Stimulated activated CD8-positive, alpha-beta memory T cell treated with anti-CD3 and anti-CD28 coated beads, Interleukin-7, amount 100 ng/mL, for 24 hours (primary cell): ENCODE measurements at places on chromosomes 5 and 9.

GRCh38 chr9:114078021-114078780 lies at the start of gene AMBP:
Gene AMBP, minus strand, starts transcription at chr9:114078300. Its CDS starts 91 bp downstream, at chr9:114078209.
- DNase-seq: no peak

DNA sequence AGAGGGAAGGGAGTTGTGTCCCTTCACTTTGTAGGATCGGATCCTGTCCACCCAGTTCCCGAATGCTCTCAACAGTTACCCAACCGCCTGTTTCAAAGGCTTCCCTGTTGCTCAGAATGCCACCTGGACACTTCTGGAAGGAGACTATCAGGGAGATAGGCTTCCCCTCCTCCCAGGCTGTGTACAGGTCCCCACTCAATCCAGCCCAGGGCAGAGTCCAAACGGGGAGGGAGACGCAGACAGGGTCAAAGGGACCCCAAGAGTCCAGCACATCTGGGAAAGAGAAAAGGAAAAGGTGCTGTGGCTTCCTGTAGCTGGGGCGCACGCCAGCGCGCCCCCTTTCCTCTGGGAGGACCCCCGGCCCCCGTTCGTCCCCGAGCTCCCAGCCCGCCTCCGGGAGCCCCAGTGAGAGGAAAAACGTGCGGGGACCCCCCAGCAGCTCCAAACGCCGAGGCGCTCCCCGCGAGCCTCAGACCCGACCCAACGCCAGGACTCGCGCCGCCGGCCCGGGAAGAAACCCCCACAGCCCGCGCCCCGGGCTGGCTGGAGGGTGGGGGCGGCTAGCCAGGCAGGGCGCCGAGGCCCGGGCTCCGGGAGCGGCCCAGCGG lies 640 bp downstream of the SURF4 start:
- DNase-seq: no peak

- DNase-seq: no peak
These were observed 181.5 kb downstream of the IRX2 start for GRCh38 chr5:2569774-2570542.

- no peak for DNase-seq
These were observed 477.5 kb downstream of the PDE4D start for GRCh38 chr5:59416026-59416425.

DNA sequence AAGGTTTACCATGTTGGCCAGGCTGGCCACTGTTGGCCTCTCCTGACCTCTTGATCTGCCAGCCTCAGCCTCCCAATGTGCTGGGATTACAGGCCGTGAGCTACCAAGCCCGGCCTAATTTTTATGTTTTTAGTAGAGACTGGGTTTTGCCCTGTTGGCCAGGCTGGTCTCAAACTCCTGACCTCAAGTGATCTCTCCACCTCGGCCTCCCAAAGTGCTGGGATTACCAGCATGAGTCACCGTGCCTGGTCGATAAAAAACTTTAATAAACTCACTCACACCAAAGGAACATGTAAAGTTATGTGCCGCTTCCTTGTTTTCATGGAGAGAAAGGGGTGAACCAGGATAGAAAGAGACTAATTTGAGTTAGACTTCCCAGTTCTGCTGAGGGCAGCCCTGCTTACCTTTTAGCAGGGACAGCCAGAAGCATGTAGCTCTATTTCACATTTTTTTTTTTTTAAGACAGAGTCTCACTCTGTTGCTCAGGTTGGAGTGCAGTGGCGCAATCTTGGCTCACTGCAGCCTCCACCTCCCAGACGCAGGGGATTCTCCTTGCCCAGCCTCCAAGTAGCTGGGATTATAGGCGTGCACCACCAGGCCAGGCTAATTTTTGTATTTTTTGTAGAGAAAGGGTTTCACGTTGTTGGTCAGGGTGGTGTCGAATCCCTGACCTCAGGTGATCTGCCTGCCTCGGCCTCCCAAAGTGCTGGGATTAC lies 11.4 kb upstream of the HAUS6 start:
- no peak for DNase-seq

DNA sequence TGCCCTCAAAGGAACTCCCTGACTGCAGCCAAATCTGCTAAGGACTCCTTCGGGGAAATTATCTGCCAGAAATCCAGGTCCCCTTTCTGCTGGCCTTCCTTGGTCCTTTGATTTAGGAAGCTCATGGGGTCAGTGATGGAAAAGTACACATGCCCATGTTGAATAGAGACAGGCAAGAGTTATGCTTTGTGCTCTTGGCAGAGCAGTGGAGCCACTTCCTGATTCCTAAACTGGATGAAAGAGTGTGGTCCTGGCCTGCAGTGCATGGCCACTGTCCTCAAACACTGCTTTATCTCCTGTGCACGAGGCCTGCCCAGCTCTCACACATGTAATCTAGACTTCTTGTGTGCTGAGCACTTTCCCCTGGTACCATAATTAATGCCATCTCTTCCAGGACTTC lies 2.0 kb upstream of the EBF1 start:
- DNase-seq: no peak

DNA sequence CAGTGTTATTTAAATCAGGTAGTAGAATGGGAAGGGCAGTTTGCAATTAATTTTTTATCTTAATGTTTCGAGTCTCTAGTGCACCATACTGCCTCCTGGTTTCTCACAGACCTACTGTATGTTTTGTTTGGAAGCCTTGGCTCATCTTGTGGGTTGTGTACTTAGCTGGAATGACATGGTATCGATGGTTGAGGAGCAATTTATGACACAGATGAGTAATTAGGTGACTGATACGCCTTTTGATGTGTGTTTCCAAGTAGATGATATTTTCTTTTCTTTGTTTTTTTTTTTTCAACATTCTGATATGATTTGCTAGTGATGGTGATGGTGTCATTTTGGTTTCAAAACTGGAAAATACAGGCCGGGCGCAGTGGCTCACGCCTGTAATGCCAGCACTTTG lies 16.1 kb downstream of the BASP1 start:
- no peak for DNase-seq

DNA sequence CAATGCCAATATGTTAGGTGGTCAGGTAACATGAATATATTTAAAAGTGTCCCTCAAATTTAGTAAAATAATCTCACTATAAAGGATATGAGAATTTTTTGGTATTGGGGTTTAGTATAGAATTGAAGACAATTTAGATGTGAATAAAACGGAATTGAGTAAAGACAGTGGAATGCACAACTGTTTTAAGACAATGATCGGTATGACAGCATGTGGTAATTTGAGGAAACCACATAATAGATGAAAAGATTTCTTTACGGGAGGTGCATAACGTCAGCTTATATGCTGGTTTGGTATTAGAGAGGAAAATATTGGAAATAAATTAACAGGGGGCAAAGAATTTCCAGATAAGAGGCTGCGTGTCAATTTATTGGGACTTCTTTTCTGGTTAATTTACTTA lies 1043.2 kb downstream of the CDH18 start:
- no peak for DNase-seq

DNA sequence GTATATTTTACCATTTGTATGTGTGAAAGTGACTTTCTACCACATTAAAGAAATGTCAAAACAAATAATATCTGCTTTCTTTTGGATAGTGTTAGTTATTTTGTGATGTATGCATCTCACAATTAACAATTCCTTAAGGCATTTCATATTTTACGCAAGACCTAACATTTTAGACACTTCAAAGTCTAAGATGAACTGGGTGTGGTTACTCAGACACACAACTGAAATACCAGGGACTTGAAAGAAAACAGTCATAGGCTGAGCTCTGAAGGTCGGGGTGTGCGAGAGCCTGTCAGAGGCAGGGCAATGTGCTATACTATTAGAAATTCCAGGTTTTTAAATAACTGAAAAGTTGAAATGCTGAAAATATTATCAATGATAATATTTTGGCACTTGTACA lies 44.5 kb upstream of the ZNF622 start:
- no peak for DNase-seq

GRCh38 chr9:124834591-124834990 lies 18.7 kb upstream of the WDR38 start:
- no peak for DNase-seq

DNA sequence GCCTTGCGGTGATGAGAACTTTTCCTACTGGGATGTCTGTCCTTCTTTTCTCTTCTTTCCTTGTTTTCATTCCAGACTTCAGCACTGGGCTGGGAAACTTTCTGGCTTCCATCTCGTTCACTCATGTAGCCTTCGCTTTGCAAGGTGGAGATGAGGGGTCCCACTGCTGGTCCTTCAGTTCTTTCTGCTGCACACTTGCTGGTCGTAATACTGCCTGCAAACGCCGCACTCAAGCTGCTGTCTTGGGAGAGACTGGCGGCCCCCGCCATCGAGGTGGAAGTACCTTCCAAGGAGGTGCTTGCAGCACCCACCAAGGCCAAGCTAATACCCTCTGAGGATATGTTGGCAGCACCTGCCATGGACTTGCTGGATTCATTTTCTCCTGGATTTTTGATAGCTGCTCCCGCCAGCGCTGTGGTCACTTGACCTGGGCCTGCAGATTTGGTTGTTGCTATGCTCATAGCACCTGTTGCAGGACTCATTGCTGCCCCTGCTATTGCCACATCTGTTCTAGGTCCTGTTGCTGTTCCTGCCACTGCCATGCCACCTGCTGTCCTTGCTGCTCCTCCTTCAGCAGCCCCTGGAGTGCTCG lies 3.0 kb downstream of the GARIN3 start:
- no peak for DNase-seq

DNA sequence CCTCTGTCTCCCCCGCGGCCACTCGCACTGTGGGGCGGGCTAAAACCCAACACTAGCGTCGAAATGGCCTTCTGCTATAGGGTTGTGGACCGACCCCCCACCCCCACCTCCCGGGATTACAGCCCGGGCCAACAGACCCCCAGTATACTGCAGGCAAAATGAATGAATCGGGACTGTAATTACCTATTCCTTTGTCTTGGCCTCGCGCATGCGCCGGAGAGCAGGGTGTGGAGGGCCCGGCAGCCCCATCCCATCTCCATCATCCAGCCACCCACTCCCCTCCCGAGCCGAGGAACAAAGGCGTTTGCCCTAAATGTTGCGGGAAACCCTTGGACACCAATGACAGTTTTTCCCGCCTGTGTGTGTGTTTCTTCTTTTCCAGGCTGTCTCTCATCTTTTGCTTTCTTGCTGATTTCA lies 1.6 kb downstream of the BASP1 start:
- DNase-seq: no peak

DNA sequence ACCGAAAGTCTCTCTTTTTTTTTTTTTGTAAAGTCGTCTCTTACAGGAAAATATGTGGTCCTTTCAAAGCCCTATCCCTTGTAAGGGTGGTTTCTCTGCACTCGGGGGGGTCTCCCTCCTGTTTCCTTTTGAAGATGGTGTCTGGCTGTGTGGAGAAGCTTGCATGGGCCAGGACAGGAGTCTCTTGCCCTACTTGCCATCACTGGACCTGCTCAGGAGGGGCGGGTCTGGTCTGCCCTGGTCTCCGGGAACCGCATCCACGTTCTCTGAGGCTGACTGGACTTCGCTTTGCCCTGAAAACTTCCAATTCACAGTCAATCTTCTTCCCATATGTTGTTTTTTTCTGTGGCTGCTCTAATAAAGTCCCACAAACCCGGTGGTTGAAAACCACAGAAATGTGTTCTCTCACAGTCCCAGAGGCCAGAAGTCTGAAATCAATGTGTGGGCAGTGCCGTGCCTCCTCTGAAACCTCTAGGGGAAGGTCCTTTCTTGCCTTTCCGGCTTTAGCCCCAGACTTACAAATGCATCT lies 92.9 kb upstream of the IER5L start:
- no peak for DNase-seq

DNA sequence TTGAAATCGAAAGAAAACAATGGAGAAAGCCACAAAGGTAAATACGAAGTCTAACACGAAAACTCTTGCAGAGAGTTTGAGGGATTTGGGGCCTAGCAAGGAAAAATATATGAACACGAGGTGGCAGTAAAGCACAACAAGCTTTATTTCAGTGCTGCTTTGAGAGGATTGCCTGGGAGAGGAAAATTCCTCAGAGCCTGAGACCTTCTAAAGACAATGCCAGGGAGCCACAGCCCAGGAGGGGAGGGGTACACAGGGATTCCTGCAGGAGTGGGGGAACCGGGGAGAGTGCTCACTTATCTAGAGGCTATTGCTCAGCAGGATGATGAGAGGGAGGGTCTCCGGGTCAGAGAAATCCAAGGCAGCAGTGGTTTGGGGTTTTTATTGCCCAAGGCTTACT lies 134.9 kb upstream of the ADCY2 start:
- DNase-seq: no peak

DNA sequence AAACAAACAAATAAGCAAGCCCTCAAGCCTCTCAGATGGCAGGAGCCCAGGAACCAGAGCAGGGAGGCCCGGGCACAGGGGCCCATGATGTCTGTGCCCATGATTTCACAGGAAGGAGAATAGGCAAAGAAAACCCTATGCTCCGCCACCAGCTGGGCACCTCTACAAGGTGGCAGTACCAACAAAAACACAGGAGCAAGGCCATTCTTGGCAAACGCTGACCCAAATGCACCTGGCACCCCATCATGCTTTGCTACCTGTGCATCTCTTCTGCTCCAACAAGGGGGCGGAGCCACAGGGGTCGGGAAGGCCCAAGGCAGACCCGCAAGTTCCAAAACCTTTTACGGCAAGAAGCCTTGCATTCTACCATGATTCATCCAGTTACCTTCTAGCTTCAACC lies 3.1 kb downstream of the BRD3 start:
- no peak for DNase-seq

DNA sequence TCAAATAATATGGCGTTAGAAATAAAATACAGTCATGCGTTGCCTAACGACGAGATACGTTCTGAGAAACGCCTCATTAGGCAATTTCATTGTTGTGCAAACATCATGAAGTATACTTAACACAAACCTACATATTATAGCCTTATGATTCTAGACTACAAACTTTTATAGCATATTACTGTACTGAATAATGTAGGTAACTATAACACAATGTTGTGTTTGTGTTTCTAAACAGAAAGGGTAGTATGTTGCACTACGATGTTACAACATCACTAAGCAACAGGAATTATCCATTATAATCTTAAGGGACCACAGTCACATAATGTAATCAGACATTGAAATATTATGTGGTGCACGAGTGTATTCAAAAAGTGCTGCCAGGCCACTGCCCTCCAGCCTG lies 3.0 kb upstream of the SMC2 start:
- no peak for DNase-seq

- no peak for DNase-seq
These were observed 49.9 kb downstream of the GDNF start for GRCh38 chr5:37789991-37790390.

GRCh38 chr5:73507062-73507461 lies 8.8 kb downstream of the BTF3 start:
- DNase-seq: no peak

GRCh38 chr5:113194591-113194990 lies 218.0 kb downstream of the DCP2 start:
- no peak for DNase-seq

GRCh38 chr9:93898026-93898425 lies 57.1 kb downstream of the BARX1 start:
- no peak for DNase-seq

GRCh38 chr5:38780316-38780715 lies 65.5 kb upstream of the OSMR start:
- no peak for DNase-seq

DNA sequence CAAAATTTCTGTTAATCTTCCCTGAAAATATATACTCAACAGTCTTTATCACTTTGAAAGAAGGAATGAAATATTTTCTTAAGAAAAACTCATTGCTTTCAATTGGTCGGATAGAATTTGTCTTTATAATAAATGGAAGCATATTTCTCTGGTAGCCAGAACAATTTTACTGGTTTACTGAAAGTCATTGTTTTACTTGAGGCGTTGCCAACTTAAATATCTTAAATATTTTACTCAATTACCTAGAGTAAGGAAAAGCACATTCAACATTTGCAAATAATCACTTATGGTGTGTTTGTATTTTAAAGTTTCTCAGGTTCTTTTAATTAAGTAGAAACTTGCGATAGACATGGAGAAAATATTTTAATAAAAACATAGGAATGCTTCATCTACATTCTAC lies 1181.7 kb downstream of the EFNA5 start:
- DNase-seq: no peak
